Thymus (tissue), 14 donors: ENCODE measurements at places on chromosomes 13 and 19. TPM values are rescaled to one million over a fixed set of nuclear protein-coding genes. Genes with fewer than 3 reads are reported as not detected.

- peaks cover 10% of the 10 kb centered on the region for H3K27me3 ChIP-seq
- H3K27ac ChIP-seq = no peak overlapping the region
- DNase-seq = no peak
- H3K4me3 ChIP-seq = no peak overlapping the region
- H3K4me1 ChIP-seq = peaks cover 41% of the 10 kb centered on the region
Observed at GRCh38 chr19:14434543-14435319, 1.6 kb downstream of the PKN1 start.

DNA sequence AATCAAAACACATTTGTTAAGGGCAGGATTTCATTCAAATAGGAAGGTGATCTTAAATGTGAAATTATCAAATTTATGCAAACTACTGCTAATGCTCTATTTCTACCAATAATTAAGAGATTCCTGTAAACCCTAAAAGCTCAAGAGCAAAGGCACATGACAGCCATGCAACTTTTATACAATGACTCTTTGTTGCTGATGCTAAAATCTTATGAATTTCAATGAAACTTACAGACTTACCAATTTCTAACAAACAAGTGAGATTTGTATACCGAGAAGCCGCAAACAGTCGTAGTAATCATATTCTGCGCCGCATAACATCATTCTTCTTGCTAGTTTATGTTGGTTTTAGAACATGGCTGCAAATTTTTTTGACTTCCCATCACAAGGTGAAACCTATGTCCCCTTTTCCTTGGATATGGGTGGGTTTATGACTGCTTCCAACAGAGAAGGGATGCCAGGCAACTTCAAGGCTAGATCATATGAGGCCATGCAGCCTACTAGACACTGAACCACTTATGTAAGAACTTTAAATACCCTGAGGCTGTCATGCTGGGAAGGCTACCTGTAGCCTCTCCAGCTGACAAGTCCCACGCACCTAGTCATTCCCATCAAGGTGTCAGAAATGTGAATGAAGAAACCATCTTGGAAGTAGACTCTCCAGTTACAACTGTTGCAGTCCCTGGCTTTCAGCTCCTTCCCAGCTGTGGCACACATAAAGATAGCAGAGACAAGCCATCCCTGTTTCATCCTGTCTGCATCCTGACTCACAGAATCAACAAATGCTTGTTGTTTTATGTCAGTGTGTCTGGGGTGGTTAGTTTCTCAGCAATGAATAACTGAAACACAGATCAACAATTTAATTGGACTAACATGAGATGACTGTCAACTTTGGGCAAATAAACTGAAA lies 42.0 kb downstream of the LNX2 start:
- DNase-seq = no peak
- peaks cover 1% of the 10 kb centered on the region for H3K4me1 ChIP-seq
- H3K4me3 ChIP-seq = no peak overlapping the region
- H3K27me3 ChIP-seq = no peaks in the 10 kb centered on the region
- H3K27ac ChIP-seq = no peak overlapping the region

- no peaks in the 10 kb centered on the region for H3K4me1 ChIP-seq
- H3K4me3 ChIP-seq = no peak overlapping the region
- H3K27me3 ChIP-seq = no peaks in the 10 kb centered on the region
- DNase-seq = no peak
Observed at GRCh38 chr13:28204690-28205443, 66.5 kb downstream of the PAN3 start.

DNA sequence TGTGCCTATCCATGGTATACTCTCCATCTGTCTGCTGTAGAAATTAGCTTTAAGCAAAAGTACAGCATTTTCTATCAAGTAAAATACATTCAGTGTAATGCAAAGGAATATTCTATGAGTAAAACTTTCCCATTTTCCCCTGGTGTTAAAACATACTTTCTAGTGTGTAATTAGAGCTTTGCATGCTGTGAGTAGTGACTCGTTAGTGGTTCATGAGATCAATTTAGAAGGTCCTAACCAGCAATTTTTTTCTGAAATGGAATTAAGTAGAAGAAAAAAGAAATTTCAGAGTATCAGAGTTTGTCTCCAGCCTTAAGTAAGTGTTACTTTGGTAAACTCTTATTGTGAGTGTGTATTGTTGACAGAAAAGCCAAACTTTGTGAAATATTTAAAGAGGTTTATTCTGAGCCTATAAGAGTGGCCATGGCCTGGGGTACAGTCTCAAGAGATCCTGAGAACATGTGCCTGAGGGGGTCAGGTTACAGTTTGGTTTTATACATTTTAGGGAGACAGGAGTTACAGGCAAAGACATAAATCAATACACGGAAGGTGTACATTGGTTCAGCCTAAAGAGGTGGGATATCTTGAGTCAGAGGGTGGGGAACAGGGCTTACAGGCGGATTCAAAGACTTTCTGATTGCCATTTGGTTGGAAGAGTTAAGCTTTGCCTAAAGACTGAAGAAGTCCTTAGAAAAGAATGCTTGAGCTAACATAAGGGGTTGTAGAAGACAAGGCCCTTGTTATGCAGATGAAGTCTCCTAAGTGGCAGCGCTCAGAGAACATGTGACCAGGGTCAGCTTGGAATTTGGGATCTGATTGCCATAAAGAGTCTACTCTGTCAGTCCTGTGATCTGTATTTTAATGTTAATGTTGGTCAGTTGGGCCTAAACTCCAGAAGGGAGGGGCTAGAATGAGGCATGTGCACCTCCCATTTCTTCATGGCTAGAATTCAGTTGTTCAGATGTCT lies 25.5 kb downstream of the FAM187B start:
- H3K4me1 ChIP-seq = peaks cover 13% of the 10 kb centered on the region
- DNase-seq = no peak
- no peak overlapping the region for H3K4me3 ChIP-seq
- H3K27ac ChIP-seq = no peak overlapping the region
- no peaks in the 10 kb centered on the region for H3K27me3 ChIP-seq

GRCh38 chr13:102225892-102226291 lies 176.0 kb downstream of the FGF14 start:
- no peak overlapping the region for H3K27ac ChIP-seq
- H3K4me3 ChIP-seq = no peak overlapping the region
- no peak for DNase-seq
- no peaks in the 10 kb centered on the region for H3K27me3 ChIP-seq
- H3K36me3 ChIP-seq = no peaks in the 10 kb centered on the region
- no peaks in the 10 kb centered on the region for H3K4me1 ChIP-seq

Gene KLK7
- total RNA-seq = 0.52 TPM
